ENCODE measurements at places on chromosomes 13 and 19.

GRCh38 chr13:99031832-99032231 is 54.0 kb upstream of the DOCK9 start:
- no peak for DNase-seq

- DNase-seq, result no peak
These were observed 70.2 kb downstream of the SPACA7 start for GRCh38 chr13:112446347-112446861.

GRCh38 chr13:75514080-75514995 is 23.3 kb downstream of the COMMD6 start:
- no peak for DNase-seq

- peak; percentile 15 for DNase-seq
These were observed 19.2 kb downstream of the RCN3 start for GRCh38 chr19:49546825-49547565.

- no peak for DNase-seq
These were observed 57.8 kb downstream of the IER2 start for GRCh38 chr19:13207846-13208671.

GRCh38 chr13:113576597-113576996 is 8.0 kb upstream of the TFDP1 start:
- DNase-seq, result no peak

GRCh38 chr13:71149046-71149445 is 718.0 kb downstream of the DACH1 start:
- no peak for DNase-seq

GRCh38 chr13:73880365-73880764 is 253.8 kb downstream of the KLF12 start:
- DNase-seq, result no peak

DNA sequence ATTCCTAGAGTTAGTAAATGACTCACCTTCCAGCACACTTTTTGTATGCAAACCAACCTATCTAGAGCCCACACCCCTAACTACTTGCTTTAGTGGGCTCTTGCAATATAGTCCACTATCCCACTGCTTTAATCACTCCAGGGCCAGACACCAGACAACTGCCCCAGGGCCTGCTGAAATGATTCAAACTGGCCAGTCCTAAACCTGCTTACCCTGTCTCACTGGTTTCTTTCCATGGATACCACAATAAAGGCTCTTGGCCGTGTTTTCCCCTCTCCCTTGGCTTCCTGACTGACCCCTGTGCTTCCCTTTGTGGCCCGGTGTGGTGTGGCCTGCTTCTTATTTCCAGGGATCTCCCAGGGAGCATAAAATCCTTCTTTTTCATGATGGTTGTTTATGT is 14.6 kb downstream of the HS6ST3 start:
- no peak for DNase-seq

- no peak for DNase-seq
These were observed 4.9 kb upstream of the ZNF787 start for GRCh38 chr19:56125806-56126590.

- DNase-seq, result no peak
These were observed 104.0 kb upstream of the GPR12 start for GRCh38 chr13:26864576-26864975.

GRCh38 chr13:22936228-22936627 is 244.6 kb upstream of the SGCG start:
- no peak for DNase-seq

DNA sequence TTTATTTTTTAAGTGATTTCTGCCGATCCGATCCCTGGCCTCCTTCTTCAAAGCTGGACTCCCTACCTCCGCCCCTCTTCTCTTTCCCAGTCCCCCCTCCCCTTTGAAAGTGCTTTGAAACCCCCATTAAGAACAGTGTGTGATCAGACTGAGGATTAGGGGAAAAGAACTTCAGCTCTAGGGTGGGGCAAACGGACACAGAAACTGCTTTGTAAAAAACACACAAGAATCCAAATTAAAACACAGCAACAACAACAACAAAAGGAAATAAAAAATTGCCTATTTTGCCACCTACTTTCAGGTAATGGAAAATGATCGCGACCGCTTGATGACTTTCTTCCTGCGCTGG is 1.4 kb downstream of the SPRY2 start:
- DNase-seq, result no peak

GRCh38 chr13:34361560-34361959 is 543.6 kb downstream of the RFC3 start:
- no peak for DNase-seq

DNA sequence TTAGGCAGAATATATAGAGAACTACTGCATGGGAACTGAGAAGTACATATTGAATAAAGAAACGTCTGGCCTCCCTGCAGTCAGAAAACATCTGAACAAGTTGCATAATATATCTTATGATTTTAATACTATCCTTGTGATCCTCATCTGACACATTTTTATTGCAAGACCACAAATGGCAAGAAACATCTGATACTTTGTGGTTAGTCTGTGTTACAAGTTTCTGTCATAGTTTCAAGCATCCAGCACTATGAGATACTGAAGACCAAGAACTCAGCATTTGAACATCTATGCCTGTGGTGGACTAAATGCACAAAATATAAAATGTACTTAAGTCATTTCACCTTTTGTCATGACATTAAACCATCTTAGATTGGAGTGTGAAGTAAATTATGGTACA is 1175.8 kb upstream of the MIR17HG start:
- no peak for DNase-seq

- no peak for DNase-seq
These were observed 3.0 kb upstream of the RINL start for GRCh38 chr19:38880882-38881609.

DNA sequence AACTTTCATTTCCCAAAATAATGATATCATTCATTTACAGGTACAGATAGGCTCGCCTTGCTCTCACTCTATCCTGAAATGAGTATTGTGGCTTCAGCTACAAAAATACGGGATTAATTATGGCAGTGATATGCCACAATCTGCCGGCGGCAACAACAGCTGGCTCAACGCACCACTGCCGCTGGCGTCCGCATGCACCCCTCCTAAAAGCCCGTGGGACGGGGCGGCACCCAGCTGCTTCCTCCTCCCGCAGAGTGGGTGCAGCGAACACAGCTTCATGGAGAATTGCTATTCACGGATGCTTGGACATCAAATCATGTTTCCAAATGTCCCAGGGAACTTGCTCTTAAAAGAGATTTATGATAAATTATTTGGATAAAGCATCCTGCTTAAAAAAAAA is 266.8 kb downstream of the TEX29 start:
- DNase-seq, result no peak

- DNase-seq, result no peak
These were observed 4.5 kb upstream of the ZNF470 start for GRCh38 chr19:56562766-56563165.

- no peak for DNase-seq
These were observed at the start of gene SMIM24 for GRCh38 chr19:3480383-3481091. TSS of gene SMIM24 (minus strand) at chr19:3480525. CDS start at chr19:3480463, 62 bp downstream.

DNA sequence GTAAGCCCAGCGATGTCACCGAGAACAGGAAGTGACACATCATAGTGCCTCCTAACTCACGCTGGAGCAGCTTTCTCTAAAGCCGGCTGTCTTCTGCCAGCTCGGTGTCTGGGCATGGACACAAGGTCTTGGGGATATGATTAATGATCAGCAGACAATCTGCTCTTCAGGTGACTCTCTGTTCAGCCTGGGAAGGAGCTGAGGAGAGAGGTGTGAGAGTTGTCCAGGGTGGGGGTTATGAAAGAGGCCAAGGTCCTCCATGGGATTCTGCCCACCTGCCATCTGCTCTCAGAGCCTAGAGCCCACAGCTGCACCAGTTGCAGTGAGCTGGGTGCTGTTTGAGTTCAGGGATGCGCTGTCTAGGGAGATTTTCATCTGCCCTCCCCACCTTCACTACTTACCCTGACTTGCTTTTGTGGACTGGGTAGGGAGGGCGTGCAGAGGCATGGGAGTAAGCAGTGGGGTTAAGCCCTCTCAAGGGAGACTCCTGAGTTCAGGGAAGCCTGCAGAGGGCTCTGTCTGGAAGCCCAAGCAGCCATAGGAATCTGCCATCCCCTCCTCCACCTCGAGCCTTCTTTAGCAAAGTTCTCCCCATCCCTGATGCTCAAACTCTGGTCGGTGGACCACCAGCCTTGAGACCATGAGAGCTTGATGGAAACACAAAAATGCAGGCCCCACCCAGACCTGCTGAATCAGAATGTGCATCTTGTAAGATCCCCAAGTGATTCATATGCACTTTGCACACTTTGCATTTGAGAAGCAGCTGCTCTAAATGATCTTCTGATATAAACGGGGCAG is 539.7 kb downstream of the RFC3 start:
- DNase-seq, result no peak

GRCh38 chr19:5001615-5002014 is 32.7 kb downstream of the KDM4B start:
- no peak for DNase-seq

GRCh38 chr13:26695360-26695705 is 65.3 kb downstream of the GPR12 start:
- no peak for DNase-seq

DNA sequence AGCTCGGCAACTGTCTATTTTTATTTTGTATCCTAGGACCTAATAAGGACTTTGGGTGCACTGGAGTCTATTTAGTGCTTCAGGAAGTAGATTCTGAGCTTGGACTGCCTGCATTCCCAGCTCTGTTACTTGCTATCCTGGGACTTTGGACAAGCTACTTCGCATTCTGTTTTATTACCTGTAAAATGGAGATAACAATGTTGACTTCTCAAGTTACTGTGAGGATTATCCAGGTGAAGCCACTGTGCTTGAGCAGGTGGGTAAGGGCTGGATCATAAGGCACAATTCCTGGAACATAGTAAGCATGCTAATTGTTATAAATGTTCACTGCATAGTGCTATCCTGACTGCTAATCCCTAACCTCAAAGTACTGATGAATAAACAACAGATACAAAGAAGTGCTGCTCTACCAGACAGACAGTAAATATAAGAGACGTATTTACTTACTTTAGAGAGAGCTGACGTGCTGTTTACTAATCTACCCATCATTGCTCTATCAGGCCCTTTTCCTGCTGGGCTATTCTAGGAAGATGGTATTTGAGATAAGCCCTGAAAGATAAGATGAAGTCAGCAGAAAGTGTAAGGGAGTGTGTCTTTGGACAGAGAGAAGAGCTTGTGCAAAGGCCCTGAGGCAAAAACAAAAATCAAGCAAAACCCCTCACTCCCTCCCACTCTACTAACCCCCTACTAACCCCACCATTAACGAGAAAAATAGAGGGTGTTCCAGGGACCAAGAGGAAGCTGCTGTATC is 50.8 kb upstream of the FLT1 start:
- no peak for DNase-seq

DNA sequence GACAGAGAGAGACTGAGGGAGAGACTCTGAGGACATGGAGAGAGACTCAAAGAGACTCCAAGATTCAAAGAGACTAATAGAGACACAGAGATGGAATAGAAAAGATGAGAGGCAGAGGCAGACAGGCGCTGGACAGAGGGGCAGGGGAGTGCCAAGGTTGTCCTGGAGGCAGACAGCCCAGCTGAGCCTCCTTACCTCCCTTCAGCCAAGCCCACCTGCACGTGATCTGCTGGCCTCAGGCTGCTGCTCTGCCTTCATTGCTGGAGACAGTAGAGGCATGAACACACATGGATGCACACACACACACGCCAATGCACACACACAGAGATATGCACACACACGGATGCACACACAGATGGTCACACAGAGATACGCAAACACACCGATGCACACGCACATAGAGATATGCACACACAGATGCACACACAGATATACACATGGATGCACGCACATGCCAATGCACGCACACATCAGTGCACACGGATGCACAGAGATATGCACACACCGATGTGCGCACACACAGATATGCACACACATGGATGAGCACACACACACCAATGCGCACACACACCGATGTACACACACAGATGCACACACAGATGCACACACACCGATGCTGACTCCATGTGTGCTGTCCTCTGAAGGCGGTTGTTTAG is 3.3 kb upstream of the F10 start:
- no peak for DNase-seq

- peak; percentile 7 for DNase-seq
These were observed 242.0 kb downstream of the NDFIP2 start for GRCh38 chr13:79722885-79723445.

DNA sequence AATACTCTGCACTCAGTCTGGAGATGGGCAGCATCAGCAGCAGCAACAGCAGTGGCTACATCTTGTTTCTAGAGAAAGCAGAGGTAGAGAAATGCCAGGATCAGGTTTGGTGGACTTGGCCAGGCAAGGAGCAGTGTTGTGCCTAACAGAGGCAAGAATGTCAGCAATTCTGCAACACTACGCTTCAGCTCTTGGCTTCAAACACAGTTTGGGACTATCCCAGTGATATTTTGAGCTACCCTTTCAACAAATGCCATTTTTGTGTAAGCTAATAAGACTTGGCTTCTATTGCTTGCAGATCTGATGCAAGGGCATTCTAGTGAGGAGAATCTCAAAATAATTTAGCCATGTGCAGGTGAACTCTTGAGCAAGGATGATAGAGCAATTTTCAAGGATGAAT is 271.3 kb downstream of the PCDH20 start:
- no peak for DNase-seq

GRCh38 chr13:22114630-22115311 is 443.9 kb downstream of the FGF9 start:
- DNase-seq, result no peak

GRCh38 chr13:99022941-99023340 is 45.1 kb upstream of the DOCK9 start:
- no peak for DNase-seq

GRCh38 chr13:113273851-113274590 is 23.0 kb upstream of the LAMP1 start:
- DNase-seq, result no peak

All from anterior cingulate cortex (tissue), 58 donors.